Activated CD4-positive, alpha-beta T cell treated with anti-CD3 and anti-CD28 coated beads for 24 hours (primary cell): ENCODE measurements at places on chromosomes 7 and 10.

DNA sequence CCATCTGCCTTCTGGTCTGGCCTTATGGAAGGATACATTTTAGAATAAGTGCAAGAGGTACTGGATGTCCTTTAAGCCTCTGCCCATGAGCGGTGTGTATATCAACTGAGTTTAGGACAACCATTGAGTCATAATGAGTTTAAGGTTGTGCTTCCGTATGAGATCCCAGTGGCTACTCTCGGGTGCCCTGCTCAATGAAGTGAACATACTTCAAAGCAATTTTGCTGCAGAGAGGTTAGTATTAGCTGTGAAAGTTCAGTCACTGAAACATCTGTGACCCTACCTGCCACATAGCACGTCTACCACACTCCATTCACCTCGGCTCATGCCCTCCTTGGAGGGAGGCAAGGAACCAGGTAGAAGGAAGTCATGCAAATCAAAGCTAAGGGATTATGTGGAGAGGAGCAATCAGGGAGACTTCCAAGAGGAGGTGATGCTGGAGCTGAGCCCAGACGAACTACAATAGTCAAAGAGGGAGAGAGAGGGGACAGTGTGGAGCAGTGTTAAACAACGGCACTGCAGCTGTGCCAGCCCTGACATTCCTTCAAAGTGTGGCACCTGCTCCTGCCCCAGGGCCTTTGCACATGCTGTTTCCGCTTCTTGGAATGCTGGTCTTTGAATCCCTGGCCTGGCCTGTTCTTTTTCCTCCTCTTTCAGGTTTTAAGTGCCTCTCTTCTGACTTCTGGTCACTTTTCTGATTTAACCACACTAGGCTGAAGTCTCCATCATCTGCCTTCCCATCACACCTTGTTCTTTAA, 25.4 kb downstream of the BTBD16 start:
- DNase-seq = no peak

DNA sequence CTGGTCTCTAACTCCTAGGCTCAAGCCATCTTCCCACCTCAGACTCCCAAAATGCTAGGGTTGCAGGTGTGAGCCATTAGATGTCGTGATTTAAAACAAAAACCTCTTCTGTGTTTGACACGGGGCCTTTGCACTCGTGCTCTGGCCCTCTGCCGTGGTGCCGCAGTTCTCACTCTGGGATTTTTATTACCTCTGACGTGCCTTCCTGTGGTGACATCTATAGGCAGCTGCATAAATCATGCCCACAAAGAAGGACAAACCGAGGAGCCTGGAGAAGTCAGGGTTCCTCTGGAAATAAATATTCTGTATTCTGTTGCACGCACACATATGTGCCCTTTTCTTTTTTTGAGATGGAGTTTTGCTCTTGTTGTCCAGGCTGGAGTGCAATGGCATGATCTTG, 25.9 kb upstream of the OCM start:
- no peak for DNase-seq

GRCh38 chr7:156621652-156622051, 18.9 kb upstream of the RNF32 start:
- no peak for DNase-seq

DNA sequence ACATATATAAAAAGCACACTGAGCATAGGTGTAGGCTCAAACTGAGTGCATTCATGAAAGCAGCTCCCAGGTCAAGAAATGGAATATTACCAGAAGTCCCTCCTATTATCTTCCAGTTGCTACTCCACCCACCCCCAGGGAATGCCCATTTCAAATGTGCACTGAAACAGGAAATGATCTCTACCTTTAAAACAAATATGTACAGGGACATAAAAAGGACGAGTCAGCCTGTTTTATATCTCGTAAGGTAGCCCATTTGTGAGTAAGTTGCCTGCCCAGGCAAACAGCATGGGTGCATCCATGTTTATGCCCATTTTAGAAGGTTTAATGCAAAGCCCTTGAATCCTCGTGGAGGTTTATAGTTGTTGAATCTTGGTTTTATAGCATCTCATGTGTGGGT, 10.4 kb downstream of the FFAR4 start:
- no peak for DNase-seq

DNA sequence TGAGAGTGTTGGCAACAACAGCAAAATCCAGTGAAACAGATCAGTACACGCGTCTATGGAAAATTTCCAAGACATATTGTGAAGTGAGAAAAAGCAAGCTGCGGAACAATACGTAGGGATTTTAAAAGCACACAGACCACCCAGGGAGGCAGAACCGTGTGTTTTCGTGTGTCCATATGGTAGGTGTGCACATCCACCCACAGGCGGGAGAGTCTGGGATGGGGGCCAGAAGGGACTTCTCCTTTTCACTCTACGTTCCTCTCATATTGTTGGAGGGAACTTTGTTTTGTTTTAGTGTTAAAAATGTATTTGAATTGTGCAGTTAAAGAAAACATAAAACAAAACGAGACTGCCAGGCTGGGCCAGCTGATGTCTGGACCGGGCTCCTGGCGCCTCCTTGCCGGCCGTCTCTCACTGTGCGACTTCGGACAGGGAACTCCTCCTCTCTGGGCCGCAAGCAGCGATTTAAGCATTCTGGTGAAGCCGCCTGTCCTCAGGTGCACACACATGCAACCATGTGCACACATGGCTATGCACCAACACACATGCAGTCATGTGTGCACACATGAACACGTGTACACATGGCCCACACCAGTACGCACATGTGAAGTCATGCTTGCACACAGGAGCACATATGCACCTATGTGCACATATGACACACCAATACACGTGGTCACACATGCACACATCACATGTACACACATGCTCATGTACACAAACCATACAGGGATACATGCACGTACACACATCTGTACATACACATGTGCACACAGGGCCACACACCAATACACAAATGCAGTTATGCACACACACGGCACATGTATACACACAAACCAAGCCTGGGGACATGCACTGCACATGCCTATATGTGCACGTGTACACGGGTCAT, 141.1 kb downstream of the ELFN1 start:
- DNase-seq = no peak

DNA sequence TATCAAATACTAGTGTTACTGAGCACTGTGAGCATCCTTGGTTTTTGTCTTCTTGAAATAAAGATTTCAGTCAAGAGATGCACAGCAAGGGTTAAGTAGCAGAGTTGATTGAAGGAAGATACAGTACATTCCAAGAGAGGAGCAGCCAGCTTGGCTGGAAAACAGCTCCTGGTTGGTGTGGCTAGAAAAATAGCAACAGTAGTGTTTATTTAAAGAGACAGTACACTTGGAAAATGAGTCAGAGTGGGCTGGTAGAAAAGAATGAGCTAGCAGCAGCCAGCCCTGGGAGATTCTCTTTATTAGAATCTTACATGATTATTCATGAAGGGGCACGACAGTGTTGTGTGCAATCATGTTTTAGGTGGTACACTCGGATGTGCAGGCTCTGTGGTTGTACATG, 1016.4 kb upstream of the SORCS1 start:
- no peak for DNase-seq

DNA sequence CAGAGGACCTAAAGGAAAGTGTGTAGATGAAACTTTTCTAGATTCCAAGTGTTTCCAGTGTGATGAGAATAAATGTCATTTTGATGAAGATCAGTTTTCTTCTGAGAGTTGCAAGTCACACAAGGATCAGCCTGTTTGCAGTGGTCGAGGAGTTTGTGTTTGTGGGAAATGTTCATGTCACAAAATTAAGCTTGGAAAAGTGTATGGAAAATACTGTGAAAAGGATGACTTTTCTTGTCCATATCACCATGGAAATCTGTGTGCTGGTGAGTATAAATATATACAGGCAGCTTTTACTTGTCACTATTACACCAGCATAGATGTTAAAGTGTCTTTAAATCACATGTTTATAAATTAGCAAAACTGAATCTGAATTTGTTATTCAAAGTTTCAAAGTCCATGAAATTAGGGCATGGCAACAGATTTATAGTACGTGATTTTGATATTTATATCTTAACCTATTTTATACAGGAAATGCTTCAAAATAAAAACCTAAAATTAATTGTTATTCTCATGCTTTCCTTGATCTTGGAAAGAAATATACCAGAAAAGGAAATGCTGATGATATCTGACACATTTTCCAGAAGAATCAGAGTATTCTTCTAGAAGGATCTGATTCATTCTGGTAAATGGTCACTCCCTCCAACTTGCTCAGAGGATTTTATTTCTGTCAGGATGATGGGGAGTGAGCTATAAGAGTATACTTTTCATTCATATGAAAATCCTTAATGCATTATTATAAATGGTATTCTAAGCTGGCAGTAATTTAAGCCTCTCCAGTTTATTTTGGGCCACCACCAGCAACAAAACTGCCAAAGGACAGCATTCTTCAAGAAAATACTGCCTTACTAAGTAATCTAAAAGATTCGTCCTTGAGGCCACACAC, 71.4 kb downstream of the ITGB8 start:
- no peak for DNase-seq

GRCh38 chr7:81410471-81411117, 359.3 kb downstream of the HGF start:
- DNase-seq = no peak

DNA sequence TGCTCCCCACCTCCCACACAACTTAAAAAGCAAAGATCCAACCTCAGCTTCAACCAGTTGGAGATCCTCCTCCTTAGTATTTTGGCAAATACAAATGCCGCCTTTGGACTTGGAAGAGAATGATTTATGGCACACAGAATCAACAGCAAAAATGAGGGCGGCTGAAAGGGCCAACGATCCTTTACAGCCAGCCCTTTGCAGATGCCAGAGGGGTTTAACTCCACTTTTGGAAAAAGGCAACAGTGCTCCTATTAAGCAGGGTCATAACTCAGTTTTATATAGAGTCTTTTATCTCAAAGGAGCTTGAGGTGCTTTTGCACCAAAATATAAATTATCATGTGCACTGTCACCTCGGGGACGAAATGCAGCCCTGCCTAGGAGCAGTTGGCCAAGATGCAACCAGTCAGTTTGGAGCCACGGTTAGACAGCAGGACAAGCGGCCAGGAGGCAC, 56.7 kb upstream of the JCAD start:
- DNase-seq = no peak

- no peak for DNase-seq
Measured at GRCh38 chr10:111187096-111187495, 110.3 kb downstream of the ADRA2A start.

DNA sequence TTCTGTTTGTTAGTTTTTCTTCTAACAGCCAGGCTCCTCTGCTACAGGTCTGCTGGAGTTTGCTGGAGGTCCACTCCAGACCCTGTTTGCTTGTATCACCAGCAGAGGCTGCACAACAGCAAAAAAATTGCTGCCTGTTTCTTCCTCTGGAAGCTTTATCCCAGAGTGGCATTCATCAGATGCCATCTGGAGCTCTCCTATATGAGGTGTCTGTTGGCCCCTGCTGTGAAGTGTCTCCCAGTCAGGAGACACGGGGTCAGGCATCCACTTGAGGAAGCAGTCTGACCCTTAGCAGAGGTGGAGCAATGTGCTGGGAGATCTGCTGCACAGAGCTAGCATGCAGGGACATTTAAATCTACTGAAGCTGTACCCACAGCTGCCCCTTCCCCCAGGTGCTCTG, 26.7 kb upstream of the CROT start:
- no peak for DNase-seq

DNA sequence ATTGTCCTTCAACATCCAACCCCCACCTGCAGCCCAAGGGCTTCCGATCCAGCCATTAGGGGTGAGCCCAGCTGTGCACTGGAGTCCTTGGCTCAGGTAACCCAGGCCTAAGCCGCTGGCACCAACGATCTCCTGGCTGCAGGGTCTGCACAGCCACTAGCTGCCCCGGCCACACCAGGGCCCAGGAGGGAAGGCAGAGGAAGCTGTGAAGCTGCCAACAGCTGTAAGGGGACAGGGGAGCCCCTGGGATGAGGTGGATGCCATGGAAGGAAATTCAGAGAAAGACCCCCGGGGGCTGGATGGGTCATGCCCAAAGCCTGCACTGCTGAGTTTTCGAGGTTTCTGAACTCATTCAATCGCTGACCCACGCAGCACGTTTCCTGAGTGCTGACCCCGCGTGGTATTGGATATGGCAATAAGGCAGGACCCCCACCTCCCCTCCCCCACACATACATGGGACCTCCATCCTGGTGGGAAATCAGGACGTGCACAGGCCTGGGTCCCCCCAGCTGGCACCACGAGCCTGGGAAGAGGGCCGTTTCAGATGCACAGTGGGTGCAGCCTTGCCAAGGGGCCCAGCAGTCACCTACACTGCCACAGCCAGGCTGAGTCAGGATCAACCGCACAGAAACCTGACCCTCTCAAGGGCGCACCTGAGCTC, 170.3 kb downstream of the DIP2C start:
- DNase-seq = no peak

DNA sequence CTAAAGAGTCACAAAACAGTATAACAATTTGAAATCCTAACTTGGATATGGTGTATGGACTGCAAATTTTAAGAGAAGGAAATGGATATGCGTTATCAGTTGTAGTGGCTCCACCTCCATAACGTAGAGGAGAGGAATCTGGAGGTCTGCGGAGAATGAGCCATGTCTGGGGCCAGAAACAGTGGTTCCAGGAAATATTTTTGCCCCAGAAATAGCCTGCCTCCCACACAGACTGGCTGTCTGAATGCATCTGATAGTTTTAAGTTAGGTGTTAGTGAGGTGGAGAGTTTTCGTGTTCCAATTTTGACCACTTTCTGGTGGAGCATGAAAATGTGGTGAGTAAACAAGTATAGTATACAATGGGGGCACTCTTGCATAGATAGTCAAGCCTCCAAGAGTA, 1.6 kb downstream of the PHTF2 start:
- DNase-seq = no peak

DNA sequence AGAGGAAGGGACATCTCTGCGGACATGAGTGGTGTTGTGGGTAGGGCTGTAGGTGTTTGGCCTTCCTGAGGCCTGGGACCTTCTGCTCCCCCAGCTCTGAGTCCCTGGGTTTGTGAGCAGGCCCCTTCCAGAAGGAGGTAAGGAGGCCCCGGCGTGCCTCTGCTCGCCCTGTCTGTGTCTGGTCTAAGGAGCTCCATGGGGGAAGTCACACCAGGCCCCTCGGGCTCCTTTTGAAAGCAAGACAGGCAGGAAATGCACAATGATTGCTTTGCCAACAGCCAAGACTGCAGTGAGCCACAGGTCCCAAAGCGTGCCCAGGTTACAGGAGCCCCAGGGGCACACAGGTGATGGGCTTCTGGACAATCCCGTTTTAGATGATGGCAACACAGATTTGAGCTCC, 89.5 kb downstream of the FAM53B start:
- no peak for DNase-seq

- DNase-seq = no peak
Measured at GRCh38 chr7:107024906-107025305, 19.6 kb upstream of the PRKAR2B start.

GRCh38 chr7:118245267-118246040, 20.9 kb downstream of the ANKRD7 start:
- no peak for DNase-seq

- no peak for DNase-seq
Measured at GRCh38 chr10:91886954-91887271, 22.4 kb downstream of the FGFBP3 start.
